ENCODE measurements at places on chromosomes 4 and X.

- no peak for DNase-seq
Observed at GRCh38 chrX:9354918-9355317, 109.9 kb upstream of the TBL1X start.

GRCh38 chr4:3177426-3177825 is 71.5 kb upstream of the MSANTD1 start:
- DNase-seq, result no peak

GRCh38 chrX:154890990-154891639 is 5.0 kb downstream of the F8A1 start:
- no peak for DNase-seq

DNA sequence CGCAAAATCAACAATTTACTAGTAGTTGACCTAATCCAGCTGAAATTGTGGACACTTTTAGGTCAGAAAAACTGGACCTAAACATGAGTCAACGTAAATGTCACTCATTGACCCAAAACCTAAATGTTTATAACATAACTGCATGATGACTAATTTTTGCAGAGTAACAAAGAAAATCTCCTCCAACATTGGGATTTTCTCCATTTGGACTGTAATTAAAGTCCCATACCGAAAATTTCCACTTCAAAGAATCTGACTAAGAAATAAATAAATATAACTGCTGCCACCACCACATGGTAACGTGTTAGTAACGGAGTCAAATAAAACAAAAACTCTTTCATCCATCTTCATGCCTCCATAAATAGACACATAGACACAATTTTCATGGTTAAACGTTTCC is 1.9 kb downstream of the ADGRA3 start:
- DNase-seq, result no peak

DNA sequence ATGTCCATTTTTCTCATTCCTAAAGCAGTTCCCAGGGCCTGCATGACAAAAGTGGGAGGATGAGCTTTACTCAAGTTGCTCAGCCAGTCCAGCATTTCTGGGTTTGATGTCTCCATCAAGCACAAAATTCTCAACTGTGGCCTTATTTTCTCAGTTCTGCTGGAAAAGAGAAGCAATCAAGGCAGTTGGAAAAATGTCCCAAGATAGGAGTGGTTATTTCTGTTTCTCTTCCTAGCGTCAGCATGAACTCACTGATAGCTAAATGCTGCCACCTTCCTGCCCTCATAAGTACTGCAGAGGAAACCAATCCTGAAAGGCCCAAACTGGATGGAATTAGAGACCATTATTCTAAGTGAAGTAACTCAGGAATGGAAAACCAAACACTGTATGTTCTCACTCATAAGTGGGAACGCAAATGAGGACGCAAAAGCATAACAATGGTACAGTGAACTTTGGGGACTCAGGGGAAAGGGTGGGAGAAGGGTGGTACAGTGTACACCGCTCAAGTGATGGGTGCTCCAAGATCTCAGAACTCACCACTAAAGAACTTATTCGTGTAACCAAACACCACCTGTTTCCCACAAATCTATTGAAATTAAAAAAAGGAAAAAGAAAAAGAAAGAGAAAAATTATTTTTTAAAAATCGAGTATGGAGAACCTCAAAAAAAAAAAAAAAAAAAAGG is 29.6 kb downstream of the ADH7 start:
- peak; percentile 90 for DNase-seq

DNA sequence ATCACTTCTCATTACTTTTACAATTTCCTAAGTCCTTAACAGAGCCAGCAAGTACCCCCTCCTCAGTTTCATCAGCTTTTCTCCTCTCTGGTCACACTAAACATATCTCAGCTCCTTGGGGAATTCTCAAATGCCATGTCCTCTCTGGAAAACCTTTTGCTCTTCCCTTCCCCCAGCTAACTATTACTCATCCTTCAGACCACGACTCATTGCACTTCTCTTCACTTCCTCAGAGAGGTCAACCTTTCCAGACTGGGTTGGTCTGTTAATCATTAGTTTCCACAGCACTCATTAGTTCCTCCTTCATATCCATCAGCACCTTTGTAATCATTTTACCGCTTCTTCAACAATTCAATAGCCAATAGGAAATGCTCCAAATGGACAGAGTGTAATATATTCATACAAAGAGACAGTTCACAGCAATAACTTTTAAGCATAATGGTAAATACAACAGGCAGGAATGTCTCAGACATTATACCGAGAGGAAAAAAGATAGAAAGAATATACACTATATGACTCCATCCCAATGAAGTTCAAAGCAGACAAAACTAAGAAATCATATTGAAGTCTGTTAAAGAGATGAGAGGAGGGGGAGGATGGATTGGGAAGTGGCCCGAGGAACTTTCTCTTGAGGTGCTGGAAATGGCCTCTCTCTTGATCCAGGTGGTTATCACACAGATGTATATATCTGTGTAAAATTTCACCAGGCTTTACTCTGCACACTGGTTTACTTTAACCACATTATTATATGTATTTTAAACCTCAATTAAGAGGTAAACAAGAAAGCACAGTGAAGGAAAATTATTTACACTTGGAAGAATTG is 39.6 kb downstream of the DDX60L start:
- DNase-seq, result no peak

GRCh38 chr4:31106419-31106818 is 386.2 kb downstream of the PCDH7 start:
- no peak for DNase-seq

- DNase-seq, result no peak
Observed at GRCh38 chrX:118536204-118536603, 40.6 kb downstream of the DOCK11 start.

DNA sequence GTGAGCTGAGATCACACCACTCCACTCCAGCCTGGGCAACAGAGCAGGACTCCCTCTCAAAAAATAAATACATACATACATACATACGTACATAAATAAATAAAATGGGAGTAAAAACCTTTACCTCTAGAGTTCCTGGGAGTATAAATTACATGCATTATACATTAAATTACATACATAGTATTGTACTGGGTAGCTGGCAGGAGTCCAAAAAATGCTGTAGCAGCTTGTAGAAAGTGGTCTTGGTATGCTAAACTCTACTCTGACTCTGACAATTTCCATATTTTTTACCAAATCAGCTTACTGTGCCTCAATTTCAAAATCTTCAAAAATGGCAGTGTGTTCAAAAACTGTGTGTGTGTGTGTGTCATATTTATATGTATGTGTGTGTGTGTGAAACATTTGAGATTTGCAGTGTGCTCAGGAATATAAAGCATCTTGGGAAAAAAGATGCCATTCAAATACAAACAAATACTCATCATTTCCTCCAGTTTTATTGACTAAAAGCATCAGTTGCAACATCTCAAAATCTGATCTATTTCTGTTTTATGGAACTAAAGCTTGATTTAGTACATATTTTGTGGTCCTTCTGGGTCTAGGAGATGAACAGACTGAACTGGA is 171.7 kb downstream of the SHROOM3 start:
- DNase-seq, result no peak

DNA sequence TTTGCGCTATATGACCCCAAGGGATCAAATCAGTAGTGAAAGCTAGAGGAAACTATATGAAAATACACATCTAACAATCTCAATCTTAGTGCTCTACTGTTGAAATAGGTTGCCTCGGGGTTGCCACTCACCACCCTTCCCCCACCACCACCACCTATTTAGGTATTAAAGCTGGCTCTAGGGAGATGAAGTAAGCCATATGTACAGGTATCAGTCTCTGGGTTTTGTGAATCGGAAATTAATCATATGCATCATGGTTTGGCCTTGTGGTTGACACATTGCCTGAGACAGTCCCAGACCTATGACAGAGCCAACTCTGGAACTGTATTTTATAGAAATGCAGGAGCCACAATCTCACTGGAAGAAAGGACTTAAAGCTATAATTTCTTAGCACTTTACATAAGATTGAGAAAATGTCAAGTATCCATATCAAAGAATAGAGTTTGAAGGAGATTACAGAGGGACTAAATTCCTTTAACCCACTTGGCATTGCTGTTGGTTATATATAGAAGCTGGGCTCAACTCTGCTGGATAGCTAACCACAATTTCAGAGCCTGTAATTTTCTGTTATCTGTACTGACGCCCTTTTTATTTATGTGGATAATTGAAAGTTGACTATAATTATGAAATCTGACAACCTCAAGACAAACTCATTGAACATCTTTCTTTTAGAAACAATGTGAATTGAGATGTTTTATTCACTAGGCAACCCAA is 26.7 kb upstream of the BMP2K start:
- DNase-seq, result no peak

DNA sequence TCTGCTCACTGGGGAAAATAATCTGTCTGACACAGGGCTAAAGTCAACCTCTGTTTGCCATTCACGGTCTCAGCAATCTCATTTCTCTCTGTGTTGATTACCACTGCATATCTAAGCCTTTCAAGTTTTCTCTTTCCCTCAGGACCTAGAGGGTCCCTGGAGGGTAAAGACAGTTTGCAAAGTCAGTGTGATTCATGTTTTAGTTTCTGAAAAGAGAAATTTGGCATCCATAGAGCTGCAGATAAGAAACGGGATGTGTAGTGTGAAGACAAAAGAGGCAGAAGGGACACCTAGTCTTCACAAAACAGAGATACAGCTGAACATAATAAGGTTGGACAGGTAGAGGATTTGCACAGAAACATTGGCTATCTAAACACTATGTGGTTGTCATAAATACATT is 34.5 kb upstream of the KDR start:
- DNase-seq, result no peak

DNA sequence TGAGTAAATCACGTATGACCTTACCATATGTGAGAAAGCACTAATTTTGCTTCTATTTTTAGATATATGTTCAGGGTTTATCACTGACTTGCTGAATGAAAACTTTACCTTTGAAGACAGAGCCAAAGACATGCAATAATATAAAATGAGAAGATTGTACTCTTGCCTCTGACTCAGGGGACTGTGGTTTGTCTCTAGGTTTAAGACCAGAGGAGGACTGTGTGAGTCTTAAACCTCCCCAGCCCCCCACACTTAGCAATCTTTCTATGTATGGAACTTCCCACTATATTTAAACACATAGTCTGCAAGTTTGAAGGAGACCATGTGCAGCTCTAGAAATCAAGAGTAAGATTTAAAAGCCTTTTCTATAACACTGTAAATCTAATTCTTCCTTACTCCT is 368.7 kb upstream of the FAM241A start:
- DNase-seq, result no peak

- peak; percentile 51 for DNase-seq
Observed at GRCh38 chrX:68238568-68238967, 194.7 kb downstream of the OPHN1 start.

- DNase-seq, result no peak
Observed at GRCh38 chr4:44623676-44624075, 27.7 kb downstream of the YIPF7 start.

GRCh38 chrX:14476205-14476604 is 53.1 kb upstream of the GLRA2 start:
- no peak for DNase-seq

Data from H1 (cell line).